Neuronal stem cell (in vitro differentiated cells): ENCODE measurements at places on chromosomes 11 and 22.

- no peak for DNase-seq
These were observed 199.9 kb downstream of the FAM181B start for GRCh38 chr11:82533628-82534327.

GRCh38 chr11:66864172-66864901, 7.5 kb downstream of the LRFN4 start:
- no peak for DNase-seq

- DNase-seq, result no peak
These were observed 132.9 kb upstream of the ZBED5 start for GRCh38 chr11:10990637-10991193.

DNA sequence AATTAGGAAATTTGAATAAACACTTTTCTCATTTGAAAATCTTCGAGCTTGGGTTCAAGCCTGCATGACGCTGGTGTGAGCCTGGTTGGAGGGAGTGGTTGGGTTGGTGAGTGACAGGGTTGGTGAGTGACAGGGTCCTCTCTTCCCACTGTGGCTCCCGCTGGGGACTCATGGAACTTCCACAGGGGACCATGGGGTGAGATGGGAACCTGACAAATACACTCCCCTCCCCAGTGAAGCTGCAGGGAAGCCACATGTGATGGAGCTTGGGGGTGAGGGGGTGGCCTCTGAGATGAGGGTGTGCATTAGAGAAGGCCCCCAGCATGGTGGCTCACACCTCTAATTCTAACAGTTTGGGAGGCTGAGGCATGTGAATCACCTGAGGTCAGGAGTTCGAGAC, 66.8 kb downstream of the RTL6 start:
- no peak for DNase-seq

- peak; percentile 29 for DNase-seq
These were observed 67.9 kb downstream of the MCM5 start for GRCh38 chr22:35467681-35468434.

GRCh38 chr11:77213029-77213579, 85.1 kb downstream of the MYO7A start:
- no peak for DNase-seq

DNA sequence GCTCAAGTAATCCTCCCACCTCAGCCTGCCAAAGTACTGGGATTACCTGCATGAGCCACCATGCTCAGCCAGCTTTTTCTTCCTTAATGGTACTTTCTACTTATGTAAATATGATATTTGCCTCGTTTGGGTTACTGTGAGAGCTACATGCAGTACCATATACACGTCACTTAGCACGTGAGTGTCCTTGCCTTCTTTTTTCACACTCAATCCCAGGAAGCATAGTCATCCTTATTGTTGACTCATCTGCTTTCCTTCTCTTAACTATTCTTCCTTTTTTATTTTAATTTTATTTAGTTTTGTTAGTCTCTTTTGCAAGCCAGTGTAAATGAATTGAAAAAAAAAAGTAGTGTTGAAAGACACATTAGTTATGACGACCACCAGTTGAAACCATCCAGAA, 205.9 kb downstream of the HIPK3 start:
- DNase-seq, result no peak

DNA sequence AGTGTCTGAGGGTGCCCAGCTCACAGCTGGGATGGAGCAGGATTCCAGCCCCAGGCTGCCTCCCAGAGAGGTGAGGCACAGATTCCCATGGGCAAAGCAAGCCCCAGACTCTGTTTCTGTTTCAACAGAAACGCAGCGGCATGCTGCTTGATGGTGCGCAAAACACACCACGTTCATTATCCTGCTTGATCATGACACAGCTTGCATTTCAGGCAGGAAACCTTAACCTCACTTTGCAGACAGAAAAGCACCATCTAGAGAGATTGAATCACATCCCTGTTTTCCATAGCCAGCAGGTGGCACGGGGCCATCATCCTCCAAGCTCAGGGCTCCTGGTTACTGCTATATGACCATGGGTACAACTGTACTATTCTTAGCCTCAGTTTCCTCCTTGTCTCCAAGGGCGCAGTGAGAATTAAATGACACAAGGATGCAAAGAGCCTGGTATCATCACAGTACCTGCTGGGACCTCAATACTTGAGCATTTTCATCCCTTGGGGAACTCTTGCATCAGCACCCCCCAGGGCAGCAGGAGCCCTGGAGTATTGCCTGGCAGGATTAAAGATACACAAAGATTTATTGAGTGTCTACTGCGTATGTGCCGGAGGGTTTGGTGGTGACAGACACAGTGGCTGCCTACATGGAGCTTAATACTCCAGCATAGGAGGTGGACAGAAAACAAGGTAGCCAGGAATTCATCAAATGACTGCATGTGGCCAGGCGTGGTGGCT, 110.0 kb downstream of the TP53I11 start:
- no peak for DNase-seq

DNA sequence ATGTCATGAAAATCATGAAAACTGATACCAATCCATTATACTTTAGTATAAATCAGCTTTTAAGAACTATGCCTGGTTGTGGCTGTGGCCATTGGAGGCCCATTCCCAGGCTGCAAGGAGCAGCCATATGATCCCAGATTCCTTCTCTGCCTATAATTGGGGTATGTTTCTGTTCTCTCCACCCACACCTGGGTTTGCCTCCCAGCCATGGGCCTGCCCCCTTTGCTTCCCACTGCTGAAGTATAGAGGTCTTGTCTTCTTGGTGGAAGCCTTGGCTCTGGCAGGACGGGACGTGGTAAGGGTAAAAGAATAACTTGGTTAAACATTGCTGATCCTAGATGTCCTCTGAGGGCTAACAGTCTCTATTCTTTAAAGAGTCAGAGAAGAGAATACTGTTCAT, 2.4 kb downstream of the MICAL2 start:
- no peak for DNase-seq
